ENCODE measurements at places on chromosomes 1 and 21.
A peak's percentile ranks its signal among the peaks of the same experiment; 100 is the strongest.

DNA sequence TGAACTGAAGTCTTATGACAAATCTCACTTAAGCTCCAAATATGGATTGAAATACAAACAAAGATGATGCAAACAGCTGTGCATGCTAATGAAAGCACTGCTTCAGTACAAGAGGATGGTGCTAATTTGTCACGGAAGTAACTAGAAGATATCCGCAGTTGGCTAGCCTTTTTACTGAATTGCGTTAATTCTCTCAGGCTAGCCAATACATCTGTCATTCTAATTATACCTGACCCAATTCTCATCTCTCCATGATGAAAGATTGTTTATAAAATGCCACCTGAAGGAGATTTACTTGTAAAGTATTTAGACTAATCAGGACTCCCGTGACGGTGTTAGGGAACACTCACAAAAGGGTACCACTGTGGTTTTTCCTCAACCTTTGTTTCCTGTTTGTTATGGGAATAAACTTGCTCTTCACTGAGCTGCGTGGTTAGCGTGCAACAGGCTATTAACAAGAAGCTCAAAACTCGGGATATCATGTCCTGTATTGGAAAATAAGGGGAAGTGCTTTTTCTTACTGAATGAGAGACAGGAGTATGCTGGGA, 162.5 kb downstream of the APP start:
- no peak for DNase-seq

DNA sequence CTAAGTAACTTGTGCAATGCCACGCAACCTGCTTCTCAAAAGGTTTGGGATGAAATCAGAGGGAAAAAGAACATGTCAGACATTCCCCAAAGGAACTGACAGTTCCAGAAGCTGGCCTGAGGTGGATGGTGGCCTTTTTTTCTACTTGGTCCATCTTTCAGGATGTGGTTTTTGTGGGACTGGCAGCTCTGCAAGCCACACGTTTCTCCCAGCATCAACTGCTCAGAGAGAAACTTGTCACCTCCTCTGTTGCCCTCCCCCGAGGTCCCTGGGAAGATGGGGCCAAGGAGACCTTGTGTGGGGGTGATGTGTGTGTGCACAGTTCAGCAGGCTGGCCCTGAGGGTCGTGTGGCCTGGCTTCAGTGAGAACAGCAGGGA, 2.5 kb upstream of the DHRS3 start:
- peak; percentile 59 for DNase-seq

GRCh38 chr1:160048335-160048734, 16.5 kb upstream of the PIGM start:
- no peak for DNase-seq

DNA sequence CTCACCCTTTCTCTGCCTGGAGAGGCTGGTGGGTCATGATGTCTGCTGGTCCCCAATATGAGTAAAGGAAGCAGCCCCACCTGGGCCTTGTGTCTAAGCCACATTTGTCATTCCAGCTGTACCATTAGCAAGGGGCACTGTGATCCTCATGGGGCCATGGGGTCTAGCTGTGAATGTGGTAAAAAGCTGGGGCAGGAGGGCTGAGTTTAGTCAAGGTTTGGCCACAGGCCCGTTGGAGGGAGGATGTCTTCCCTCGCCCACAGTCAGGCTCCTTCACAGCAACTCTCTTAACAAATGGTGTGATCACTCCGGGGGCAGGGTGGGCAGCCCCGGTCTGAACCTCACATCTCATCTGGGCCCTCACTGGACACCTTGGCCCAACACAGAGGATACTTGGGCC, 115.4 kb downstream of the DMRTB1 start:
- DNase-seq: no peak

- DNase-seq: no peak
Observed at GRCh38 chr1:204094856-204095634, 22.1 kb downstream of the SOX13 start.

- DNase-seq: no peak
Observed at GRCh38 chr1:42956739-42957138, 1.9 kb downstream of the SLC2A1 start.

GRCh38 chr1:112672842-112673241, 1.6 kb upstream of the MOV10 start:
- no peak for DNase-seq

- DNase-seq: no peak
Observed at GRCh38 chr1:237763751-237764150, 127.0 kb downstream of the ZP4 start.

DNA sequence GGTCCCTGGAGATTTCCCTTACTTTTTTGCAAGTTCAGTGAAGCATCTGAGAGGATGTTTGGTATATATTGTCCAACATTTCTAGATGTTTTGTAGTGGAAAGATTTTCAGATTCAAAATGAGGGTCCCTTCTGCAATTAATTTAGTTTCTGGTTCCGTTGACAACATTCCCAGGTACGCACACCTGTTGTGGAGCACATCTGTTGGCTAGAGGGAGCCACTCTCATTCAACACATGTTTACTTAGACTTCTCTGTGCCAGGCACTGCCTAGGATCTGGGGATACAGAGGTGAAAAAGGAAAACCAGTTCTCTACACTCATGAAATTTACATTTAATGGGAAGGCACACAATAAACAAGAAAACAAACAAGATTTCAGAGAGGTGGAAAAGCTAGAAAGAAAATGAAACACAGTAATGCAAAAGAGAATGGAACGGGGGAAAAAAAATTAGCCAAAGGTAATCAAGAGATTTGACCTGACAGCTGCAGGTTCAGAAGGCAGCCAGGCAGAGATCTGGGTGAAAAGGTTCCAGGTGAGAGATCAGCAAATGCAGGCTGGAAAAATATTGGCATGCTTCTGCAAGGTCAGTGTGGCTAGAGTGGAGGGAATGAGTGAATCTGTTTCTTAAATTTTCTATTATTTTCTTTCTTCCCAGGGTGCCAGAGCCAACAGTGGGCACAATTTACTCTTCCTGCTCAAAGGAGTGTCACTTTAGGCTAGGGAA, 48.4 kb upstream of the KAZN start:
- DNase-seq: no peak

DNA sequence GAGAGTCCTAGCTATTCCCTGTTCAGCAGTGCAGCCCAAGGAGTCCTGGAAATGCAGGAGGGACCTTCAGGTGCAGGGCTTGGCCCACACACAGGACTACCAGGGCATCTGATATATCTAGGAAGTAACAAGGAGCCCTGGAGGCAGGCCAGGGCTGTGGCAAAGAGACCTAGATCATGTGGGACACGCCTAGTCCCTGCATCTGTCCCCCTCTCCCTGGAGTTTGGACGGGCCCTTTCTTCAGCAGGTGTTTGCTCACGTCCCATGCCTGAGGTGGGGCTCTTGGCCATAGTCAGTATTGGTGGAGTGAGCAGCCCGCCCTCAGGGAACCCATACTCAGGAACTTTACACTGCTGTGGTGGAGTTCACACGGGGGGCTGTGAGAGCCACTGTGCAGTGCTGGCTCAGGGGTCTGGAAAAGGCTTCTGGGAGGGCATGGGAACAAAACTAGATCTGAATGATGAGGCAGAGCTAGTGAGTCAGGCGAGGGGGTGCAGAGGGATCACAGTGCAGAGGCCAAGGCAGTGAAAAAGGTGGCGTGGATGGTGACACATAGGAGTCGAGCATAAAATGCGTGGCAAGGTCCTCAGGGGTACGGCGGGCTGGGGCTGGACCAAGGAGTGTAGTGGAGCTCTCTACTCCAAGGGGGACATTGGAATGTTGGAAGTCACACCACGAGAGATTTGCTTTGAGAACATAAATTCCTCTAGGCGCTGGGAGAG, 25.6 kb downstream of the TMEM53 start:
- DNase-seq: no peak

DNA sequence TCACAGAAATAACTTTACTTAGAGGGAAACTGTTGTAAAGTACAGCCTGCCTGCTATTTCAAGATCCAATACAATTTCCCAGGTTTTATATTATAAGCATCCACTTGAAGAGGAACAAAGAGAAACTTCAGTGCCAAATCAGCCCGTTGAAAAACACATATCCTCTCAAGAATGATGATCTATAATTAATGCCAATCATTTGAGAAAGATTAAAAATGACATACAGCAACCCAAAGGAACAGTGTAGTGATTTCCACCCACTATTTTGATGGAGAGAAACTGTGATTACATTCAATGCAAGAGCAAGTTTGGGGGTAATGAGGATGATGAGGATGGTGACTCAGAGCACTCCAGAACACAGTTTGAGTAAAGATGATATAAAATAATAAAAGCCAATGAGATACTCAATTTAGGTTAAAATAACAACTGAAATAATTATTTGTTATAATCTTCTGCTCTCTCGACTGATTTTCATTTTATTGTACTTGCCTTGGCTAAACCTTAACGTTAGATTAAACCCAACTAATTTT, 715.5 kb downstream of the NCAM2 start:
- no peak for DNase-seq

- no peak for DNase-seq
Observed at GRCh38 chr21:16404776-16405175, 675.0 kb downstream of the USP25 start.

- no peak for DNase-seq
Observed at GRCh38 chr1:162279136-162279498, 97.5 kb downstream of the SPATA46 start.

- no peak for DNase-seq
Observed at GRCh38 chr1:23018661-23019093, 591 bp upstream of the KDM1A start.

- DNase-seq: no peak
Observed at GRCh38 chr1:171963762-171964161, 122.5 kb downstream of the DNM3 start.

DNA sequence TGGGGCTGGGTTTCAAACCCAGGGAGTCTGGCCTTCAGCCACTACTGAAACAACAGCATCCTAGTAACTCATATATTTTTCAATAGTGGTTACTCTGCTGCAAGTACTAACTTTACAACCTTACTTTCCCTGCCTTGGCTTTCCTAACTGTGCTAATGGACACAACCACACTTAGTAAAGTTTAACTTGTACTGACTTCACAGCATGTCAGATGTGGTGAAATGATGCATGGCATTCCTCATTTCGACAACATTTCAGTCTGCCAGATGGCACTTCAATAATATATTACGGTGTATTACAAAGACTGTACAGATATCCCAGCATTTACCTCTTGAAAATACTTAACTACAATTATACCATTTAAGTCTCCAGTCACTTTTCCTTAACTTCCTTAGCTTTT, 27.8 kb downstream of the LRRC7 start:
- DNase-seq: no peak

DNA sequence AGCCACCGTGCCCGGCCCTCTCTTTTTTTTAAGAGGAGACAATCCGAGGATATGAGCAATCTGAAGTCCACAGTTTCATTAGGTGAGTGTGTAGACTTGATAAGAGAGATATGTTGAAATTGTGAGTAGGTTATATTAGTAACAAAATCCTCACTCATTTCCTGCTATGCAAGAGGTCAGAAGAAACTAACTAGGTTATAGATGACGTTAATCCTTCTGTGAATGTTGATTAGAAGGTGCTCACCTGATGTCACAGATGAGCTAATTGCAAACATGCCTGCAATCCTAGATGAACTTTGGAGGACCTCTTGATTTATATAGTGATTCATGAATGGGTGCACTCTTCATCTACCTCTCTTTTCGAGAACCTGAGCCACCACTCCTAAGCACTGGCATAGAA, 29.3 kb downstream of the NTMT2 start:
- DNase-seq: no peak
